NCI-H1092 treated with DMSO at 0.1 percent for 48 hours (cell line): ENCODE measurements at places on chromosomes 11 and 22.

DNA sequence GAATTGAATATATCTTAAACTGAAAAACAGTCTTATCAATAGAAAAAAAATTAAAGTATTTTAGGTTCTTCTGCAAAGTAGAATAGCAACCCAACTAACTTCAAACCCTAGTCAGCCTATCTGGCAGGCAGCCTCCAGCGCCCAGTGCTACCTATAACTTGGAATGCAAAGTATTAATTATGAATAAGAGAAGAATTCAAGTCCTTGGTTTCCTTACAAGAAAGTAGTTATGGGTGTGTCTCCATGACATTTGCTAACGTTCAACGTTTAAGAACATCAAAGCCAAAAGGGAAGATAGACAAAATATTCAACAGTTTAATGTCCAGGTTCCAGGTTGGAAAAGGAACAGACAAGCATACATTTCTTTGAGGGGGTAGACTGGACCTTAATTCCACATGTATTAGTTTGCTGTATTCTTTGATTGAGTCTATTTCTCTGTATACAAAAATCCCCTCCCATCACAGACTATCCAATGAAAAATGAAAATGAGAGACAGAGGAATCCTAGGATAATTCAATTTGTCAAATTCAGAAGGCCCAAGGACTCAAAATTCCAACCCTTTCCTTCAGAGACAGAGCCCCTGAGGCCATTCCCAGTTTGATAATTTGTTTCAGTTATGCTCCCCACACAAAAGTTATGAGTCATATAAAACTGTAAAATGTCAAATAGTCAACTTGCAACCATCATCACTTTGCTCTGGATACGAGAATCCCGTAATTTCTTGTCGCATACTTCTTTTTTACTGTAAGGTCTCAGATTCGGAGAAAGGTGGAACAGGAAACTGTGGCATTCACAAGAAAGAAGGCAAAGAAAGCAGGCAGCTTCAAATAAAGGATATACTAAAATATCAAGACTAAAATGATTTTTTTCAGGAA lies 83.7 kb upstream of the CHRM4 start:
- no peak for DNase-seq

DNA sequence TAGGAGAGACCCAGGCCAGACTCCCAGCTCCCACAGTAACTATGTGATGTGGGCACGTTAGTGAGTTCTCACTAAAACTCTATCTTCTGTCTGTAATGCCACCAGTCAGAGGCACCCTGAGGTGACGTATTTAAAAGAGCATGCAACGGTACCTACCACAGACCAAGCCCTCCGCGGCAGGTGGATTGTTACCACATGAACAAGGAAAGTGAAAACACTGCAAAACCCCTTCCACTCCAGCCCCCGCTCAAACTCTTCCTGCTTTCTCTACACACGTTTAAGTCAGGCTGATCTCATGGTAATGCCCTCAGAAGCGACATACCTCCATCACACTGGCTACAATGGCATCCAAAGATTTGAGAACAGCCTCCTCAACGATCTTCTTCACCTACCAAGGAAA lies 36.7 kb downstream of the SERPIND1 start:
- DNase-seq: no peak

DNA sequence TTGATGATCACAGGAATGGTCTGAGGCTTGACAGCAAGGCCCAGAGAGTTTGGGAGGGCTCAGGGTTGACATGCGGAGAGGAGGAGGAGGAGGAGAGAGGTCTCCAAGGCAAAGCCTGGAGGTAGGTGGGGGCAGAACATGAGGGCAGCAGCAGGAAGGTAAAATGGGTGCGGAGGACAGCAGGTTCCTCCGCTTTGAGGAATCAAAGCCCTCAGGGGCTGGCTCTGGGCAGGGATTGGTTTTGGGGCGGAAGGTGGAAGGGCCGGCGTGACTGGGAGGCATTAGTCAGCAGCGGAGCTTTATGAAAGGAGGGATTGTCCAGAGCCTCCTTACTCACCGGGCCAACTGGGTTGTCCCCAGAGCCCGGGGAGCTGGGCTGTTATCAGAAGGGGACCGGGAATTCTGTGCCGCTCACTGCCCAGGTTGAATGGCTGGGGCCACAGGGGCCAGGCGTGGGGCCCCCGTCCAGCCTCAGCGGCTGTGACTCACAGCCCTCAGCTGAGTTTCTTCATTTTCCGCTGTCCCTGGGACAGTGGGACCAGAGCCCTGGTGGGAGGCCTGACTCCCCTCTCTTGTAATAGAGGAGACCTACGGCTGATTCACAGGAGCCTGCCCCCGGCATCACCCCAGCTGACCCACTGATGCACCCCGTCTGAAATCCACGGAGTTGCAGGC lies 36.2 kb downstream of the LIF start:
- DNase-seq: no peak

DNA sequence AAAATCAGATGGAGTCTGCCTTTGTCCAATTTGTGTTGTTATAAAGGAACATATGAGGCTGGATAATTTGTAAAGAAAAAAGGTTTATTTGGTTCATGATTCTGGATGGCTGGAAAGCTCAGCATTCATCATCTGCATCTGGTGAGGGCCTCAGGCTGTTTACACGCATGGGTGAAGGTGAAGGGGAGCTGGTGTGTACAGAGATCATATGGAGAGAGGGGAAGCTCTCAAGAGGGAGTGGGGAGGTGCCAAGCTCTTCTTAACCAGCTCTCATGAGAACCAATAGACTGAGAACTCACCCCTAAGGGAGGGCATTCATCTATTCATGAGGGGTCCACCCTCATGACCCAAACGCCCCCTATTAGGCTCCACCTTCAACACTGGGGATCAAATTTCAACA lies 40.0 kb downstream of the NEU3 start:
- peak; percentile 21 for DNase-seq

DNA sequence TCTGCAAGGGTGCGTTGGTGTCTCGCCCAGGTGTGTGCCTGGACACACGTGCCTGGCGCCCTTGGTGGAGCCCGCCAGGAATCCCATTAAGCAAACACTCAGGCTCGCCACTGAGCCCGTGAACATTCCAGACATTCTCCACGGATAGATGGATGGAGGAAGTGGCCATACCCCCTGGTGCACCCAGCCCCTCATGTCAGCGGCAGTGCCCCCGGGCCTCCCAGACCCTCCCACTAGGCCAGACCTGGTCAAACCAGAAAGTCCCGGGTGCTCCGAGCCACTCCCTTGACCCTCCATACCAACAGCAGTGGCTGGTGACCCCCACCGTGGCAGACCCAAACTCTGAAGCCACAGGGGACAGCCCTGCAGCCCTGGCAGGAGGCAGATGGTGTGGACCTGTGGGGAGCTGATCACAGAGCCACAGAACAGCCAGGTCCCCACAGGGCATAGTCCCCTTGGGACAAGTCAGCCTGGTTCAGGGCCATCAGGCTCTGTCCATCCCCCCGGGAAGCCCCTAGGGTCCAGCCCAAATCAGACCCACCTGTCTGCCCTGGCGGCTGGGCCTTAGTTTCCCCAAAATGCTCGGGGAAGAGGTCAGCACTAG lies 1.9 kb downstream of the EPS8L2 start:
- no peak for DNase-seq

DNA sequence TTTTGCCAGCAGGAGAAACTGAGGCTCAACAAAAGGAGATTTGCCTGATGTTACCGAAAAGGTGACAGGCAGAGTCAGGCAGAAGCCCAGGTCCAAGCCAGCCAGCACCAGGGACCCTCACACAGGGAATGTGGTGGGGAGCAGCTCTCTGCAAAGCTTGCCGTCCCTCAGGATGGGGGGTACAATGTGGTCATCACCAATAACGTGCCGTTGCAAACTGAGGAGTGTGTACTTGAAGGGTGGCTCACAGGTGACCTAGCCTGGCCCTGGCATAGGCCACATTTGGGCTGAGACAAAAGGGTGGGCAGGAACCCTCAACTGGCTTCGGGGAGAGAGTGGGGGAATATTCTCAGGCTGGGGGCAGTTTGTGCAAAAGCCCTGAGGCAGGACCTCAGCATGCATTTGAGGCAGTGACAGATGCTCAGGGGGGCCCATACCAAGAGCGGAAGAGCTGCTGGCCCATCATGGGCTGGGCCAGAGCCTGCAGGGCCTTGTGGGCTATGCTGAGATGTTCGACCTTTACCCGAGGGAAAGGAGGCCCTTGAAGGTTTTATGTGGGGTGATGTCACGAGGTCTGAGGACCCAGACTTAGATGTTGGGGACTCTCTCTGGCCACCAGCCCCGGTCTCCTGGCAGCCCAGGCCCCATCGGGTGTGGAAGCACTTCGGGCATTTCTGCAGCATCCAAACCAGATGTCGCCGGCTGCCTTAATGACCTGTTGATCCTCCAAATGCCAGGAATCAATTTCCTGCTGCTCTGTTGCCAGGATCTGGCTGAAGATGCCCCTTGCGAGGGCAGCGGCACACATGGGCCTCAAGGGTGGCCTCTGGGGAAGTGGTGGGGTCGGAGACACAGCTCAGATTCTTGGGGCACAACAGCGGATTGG lies 57.4 kb upstream of the SHISAL1 start:
- no peak for DNase-seq

GRCh38 chr11:79086056-79086455 lies 354.8 kb downstream of the TENM4 start:
- DNase-seq: no peak

GRCh38 chr11:32028201-32028600 lies 62.7 kb upstream of the RCN1 start:
- no peak for DNase-seq

DNA sequence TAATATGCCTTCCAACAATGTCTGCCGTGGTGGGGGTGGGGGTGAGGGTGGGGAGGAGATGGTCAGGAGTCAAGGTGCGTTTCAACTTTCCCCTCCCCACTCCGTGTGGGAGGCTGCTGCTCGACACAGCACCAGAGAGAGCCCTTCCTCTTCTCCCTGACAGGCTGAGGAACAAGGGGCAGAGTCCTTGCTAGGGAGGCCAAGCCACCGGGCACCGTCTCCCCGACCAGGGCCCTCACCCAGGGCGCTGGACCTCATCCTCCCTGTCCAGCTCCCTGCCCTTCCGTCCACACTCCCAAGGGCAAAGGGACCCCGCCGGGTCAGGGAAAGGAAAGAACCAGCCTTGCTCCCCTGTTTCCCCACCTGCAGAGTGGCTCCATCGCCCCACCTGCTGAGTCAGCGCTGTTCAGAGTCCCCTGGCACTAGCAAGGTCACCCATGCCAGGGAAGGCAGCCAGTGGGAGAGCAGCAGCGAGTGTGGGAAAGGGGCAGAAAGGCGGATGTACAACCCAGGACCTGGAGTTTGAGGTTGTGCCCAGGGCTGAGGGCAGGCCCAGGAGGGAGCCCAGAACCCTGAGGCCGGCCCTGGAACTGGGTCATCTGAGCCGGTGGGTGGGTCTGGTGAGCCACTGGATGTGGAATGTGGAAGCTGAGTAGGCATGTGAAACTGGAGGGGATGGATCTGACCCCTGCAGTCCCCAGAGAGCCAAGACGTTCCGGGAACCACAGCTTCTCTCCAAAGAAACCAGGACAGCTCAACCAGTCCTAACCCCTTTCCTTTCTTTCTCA lies 47.2 kb downstream of the BUD13 start:
- DNase-seq: no peak

- DNase-seq: peak; percentile 20
Observed at GRCh38 chr11:115077740-115078139, 399.4 kb downstream of the NXPE2 start.

GRCh38 chr22:23217171-23218052 lies 37.1 kb downstream of the BCR start:
- DNase-seq: no peak

- DNase-seq: no peak
Observed at GRCh38 chr22:38455530-38456271, 702 bp upstream of the KCNJ4 start.

- no peak for DNase-seq
Observed at GRCh38 chr11:117898059-117898458, 21.6 kb upstream of the FXYD6 start.

DNA sequence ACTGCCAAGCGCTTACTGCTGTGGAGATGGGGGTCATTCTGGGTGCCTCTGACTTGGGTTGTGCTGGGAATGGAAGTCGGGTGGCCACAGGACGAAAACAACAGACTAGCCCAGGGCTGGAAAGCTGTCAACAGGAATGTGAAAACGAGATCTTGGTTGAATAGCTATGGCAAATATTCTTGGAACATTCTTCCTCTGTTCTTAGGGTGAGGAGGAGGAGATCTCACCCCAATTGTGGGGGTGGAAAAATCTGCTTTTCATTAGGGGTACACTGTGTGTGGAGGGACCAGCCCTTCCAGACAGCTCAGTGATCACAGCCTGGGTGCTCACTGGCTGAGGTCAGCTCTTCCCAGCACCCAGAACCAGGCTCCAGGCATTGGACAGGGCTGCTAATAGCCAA lies 52.0 kb upstream of the PRSS23 start:
- DNase-seq: no peak

DNA sequence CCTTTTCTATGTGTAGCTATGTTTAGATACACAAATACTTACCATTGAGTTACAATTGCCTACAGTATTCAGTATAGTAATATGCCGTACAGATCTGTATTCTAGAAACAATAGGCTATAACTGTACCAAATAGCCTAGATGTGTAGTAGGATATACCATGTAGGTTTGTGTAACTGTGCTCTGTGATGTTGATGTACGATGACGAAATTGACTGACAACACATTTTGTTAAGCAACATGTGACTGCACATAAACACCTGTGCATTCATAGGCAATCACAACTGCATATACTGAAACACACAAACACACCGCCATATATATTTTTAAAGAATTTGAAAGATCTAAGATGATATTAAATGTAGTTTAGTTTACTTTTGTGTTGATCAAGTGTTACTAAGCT lies 60.4 kb downstream of the TEAD1 start:
- DNase-seq: no peak

DNA sequence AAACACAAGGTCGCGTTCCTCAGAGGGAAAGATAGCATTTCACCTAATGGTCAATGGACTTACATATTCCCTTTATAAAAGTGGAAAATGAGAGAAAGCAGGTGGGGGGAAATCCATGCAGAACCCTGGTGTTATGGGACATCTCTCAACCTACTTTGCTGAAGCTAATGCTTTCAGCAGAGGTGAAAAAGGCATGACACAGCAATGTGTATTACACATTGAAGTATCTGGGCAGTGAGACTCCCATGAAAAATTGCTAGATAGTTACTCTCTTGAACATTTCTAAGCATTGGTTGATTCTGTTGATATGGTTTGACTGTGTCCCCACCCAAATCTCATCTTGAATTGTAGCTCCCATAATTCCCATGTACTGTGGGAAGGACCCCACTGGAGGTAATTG lies 60.0 kb upstream of the PICALM start:
- DNase-seq: no peak

DNA sequence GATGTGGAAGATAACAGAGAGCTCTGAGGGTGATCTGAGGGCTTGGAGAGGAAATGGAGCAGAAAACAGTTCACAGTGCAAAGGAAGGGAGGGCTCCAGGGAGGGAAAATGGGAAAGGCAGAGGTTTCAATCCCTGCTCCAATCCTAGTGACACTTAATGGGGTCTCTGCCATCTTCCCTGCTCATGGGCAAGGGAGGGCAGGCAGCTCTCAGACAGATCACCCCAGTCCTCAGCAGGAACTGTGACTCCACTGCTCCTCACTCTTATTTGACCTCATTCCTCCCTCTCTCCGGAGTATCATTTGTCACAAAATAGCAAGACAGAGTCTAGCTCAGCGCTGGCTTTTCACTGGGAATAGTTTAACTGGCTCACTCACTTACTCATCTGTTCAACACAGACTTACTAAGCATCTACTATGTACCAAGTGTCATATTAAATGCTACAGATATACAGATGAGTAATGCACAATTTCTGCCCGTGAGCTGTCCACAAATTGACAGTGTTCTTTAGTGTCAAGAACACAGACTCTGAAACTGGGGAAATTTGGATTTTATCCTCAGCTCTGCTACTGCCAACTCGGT lies 817.4 kb downstream of the OPCML start:
- DNase-seq: no peak
